ENCODE measurements at places on chromosomes 13 and 19. TPM values are rescaled to one million over a fixed set of nuclear protein-coding genes. Genes with fewer than 3 reads are reported as not detected.
A peak's percentile ranks its signal among the peaks of the same experiment; 100 is the strongest.

- no peak for DNase-seq
Measured at GRCh38 chr19:50649433-50650391, at the start of gene C19orf81. TSS of gene C19orf81 (plus strand) at chr19:50649445. CDS start at chr19:50649445, 0 bp downstream.

DNA sequence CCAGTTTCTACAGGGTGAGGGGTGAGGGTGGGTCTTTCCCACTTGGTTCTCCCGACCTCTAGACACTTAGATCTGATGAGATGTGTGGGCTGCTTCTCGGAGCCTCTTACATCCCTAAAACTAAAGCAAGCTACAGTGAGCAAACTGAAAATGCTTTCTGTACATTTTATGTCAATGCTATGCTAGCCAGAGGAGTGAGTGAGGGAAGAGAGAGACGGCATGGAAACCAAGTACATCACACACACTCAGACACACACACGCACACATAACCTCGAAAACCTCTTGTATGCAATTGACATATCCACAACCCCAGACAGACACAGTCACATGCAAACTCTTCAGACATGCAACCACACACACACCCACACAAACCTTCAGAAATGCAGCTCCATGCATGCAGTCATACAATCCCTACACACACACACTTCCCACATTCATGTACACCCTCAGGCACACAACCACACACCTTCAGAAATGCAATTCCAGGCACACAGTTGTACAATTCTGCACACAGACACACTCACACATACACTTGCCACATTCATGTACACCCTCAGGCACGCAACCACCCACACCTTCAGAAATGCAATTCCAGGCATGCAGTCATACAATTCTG, 1.4 kb downstream of the SLC1A6 start:
- DNase-seq = no peak

- DNase-seq = peak; percentile 84
Measured at GRCh38 chr19:46859637-46860124, 1.1 kb upstream of the ARHGAP35 start.

GRCh38 chr19:17337675-17338432, 501 bp downstream of the GTPBP3 start:
- DNase-seq = no peak

DNA sequence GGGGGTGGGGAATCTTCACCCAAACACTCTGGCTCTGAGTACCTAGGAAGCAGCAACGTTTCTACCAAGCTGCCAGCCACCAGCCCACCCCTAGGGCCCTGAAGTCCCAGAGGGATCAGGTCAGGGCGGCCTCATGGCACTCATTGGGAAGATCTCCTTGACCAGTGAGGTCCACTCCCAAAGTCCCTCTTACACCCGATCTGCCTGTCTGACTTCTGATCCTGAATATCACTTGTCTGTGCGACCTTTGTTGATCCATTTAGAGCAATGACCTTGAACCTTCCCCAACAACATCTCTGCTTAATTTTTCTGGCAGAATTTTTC, 2.1 kb upstream of the GNA15 start:
- DNase-seq = no peak

DNA sequence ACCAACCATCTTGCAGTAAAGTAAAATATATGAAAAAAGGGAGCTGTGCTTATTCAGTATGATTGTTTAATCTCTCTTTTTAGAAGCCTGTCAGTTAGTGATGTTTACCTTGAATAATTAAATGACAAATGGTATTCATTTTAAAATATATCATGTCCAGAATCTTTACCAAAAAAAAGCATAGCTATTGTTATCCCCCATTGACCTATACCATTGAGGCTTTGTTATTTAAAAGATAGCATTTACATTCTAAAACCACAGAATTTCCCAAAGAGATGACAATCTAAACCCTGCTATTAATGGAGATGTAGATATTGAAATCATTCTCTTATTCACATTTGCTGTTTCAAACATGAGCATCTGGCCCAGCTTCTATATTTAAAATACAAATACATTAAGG, 2.2 kb downstream of the CNMD start:
- no peak for DNase-seq

GRCh38 chr19:15197942-15198341, 2.9 kb downstream of the NOTCH3 start:
- DNase-seq = no peak

GRCh38 chr13:43022934-43023288, 475 bp upstream of the DNAJC15 start:
- DNase-seq = no peak

- no peak for DNase-seq
Measured at GRCh38 chr13:23146006-23146405, 34.8 kb upstream of the SGCG start.

DNA sequence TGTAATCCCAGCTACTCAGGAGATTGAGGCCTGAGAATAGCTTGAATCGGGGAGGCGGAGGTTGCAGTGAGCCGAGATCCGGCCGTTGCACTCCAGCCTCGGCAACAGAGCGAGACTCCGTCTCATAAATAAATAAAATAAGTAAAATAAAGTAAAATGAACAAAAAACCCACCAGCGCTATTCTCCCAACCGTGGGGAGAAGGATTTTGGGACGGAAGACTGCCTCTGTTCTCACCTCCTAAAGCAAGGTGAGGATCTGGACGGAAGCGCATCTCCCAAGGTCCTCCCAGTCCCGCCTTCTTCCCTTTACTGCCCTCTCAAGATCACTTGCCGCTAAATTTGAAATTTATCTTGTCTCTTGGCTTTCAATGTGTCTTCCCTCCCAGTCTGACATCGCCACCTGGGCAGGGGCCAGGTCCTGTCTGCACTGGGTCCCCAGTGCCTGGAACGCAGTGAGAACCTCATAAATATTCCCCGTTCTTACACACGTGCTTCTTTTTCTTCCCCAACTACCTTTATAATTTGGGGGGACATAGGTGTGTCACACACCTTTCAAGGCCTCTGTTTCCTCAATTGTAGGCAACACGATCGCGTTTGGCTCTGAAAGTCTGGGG, 1.2 kb upstream of the DNAJB1 start:
- DNase-seq = no peak

- DNase-seq = no peak
Measured at GRCh38 chr19:50319156-50319555, 10.0 kb downstream of the KCNC3 start.

DNA sequence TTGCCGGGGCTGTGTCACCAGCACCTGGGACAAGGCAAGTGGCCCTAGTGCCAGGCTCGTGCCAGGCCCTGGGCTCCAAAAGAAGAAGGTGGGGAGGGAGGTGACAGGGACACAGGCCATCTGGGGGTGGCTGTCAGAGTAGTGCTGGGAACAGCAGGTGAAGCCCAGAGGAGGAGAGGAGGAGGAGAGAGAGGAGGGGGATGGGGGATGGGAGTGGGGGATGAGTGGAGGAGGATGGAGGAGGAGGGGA, 18.7 kb downstream of the LSM4 start:
- DNase-seq = no peak

DNA sequence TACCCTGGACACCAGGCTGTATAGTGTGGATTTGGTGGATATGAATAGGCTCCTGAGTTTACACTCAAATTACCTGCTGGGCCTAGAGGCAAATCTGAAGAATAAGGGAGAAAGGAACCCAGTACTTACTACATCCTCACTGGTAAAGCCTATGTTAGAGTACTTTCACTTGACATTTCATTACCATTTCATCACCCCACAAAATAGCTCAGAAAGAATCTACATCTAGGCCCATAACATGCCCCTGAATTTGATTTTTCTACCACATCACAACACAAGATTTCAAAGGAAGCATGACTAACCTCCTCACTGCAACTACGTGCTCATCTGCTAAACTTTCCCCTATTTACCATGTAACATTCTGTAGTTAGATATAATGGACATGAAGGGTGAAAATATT, 43.3 kb downstream of the VWA8 start:
- no peak for DNase-seq

- DNase-seq = no peak
Measured at GRCh38 chr13:94666065-94666464, 46.3 kb downstream of the SOX21 start.

DNA sequence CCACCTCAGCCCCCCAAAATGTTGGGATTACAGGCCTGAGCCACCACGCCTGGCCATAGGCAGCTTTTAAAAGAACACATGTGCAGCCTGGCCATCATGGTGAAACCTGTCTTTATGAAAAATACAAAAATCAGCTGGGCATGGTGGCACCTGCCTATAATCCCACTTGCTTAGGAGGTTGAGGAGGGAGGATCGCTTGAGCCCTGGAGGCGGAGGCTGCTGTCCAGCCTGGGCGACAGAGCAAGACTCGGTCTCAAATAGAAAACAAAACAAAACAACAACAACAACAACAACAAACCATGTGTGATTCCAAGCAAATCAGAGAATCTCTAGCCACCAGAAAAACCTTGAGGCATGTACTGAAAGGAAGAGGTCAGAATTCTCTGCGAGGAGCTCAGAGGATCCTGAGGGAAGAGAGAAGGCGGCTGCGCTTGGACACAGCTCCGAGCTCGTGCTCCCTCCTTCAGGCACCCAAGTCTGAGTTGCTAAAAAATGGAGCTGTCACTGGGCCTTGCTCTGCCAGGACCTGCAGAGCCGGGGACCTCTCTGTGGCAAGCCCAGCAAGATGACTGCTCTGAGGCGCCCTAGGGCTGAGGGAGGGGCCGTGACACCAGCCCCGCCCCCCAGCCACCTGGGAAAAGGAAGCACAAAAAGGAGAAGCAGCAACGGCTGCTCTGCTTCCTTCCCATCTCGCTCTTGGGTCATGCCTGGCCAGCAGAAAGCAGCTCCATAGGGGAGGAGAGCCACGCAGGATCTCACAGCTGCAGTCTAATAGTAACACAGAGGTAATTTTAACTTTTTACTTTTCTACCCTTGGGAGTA, at the start of gene ARL11:
TSS of gene ARL11 (plus strand) at position 677 of the 822 bp plus-strand sequence. CDS start 1,941 bp downstream, outside the sequence.
- DNase-seq = peak; percentile 34

- no peak for DNase-seq
Measured at GRCh38 chr13:60035874-60036273, 127.9 kb downstream of the DIAPH3 start.

DNA sequence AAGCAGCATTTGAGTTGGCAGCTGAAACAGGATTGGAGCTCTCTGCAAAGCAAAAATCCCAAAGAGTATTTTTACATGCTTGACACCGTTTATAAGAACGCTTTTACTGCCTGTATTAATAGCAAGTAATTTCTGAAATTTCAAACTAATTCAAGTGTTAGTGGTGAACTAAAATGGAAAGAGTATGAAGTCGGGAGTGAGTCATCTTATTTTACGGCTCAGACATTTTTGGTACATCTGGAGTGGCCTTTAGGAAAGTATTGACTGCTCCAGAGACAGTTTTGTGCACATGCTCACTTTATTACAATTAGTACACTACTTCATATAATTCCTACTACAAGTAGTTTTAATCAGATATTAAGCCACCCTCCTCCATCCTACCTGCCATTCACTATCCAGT, 167.4 kb downstream of the SLITRK6 start:
- no peak for DNase-seq

GRCh38 chr13:22262001-22262885, 591.4 kb downstream of the FGF9 start:
- no peak for DNase-seq

- DNase-seq = peak; percentile 31
Measured at GRCh38 chr13:36685927-36686326, 12.1 kb downstream of the SERTM1 start.

DNA sequence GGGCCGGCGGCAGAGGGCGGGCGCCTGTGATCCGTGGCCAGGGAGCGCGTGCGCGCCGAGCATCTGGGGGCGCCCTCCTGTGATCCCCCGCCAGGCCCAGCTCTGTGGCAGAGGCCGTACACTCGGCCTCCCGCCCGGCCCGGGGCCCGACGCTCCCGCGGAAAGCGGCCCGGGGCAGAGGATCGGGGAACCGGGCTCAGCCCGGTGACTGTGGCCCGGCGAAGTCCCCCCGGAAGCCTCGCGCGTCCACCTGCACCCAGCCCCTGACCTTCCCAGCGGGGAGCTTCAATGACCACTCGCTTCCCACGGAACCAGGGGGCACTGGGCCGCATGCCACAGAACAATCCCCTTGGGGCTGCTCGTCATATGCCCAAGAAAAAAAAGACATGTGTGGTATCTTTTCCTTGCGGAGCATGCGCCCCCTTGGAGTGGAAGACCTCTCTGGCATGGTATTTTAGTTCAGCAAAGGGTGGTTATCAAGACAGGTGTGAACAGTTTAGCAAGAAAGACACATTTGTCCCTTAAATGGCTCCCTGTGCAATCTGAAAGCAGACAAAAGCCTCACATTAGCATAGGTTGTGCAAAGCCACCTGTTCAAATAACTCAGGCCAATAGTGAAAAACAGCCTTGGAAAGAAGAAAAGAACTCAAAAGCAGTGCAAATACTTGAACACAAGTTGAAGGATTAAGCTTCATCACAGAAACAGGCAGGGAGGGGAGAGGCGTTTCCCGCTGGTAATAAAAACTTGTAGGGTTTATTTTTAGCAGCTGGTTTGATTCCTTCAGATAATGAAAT, 290.9 kb upstream of the SOX21 start:
- DNase-seq = peak; percentile 18

- DNase-seq = no peak
Measured at GRCh38 chr19:55836340-55836739, at the start of gene NLRP4. TSS of gene NLRP4 (plus strand) at chr19:55836540. CDS start at chr19:55852081, 15,541 bp downstream.

TSKS gene
- 0.67 TPM for polyA plus RNA-seq

PSG1 gene
- polyA plus RNA-seq = 0.52 TPM

TMEM190 gene
- polyA plus RNA-seq = not detected
